ENCODE measurements at places on chromosomes 3 and 15. TPM values are rescaled to one million over a fixed set of nuclear protein-coding genes. Genes with fewer than 3 reads are reported as not detected.
A peak's percentile ranks its signal among the peaks of the same experiment; 100 is the strongest.

Gene CKMT1A
- total RNA-seq = 1.7 TPM

Gene SERINC4
- total RNA-seq = not detected

Gene APOD
- total RNA-seq = not detected

Gene WNT7A
- not detected for total RNA-seq

Gene PRKCD
- total RNA-seq = 4.9 TPM

Gene CSPG5
- 1.7 TPM for total RNA-seq

Gene UROC1
- total RNA-seq = not detected

Gene PATL2
- total RNA-seq = not detected

Gene RBMS3
- 0.65 TPM for total RNA-seq

Gene KCNAB1
- total RNA-seq = 0.15 TPM

DNA sequence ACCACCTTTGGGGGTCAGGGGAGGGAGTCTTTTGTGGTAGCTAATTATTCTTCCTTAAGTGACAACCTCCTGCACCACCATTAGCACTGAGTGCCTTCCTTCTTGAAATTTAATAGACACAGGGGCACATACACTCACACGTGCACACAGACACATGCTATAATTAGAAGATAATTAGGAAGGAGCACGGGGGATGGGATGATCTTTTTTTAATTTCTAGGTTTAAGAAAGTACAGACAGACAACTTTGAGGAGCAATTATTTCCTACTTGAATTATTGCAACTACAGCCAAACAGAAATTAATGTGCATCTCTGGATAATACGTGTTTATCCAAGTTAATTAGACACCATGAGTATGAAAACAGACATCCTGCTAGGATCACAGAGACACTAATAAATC lies 44.8 kb upstream of the GUCA1C start:
- no peak for DNase-seq

GRCh38 chr15:77650265-77650664 lies 17.6 kb upstream of the LINGO1 start:
- peak; percentile 85 for DNase-seq

DNA sequence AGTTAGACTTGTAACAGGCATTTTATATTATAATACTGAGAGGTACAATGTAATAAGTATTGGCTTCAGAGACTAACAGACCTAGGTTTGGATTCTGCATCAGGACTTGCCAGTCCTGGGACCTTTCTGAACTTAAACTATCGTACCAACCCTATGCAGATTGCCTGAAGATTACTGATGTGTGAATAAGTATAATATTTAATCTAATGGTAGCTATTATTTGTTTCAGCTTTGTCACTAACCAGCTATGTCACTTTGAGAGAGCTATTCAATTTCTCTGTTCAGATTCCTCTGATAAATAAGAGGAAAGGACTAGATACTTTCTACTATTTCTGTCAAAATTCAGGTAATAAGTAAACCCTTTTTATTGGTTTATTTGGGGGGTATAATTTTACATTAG lies 184.4 kb upstream of the NECTIN3 start:
- no peak for DNase-seq

- no peak for DNase-seq
Measured at GRCh38 chr15:101604124-101604874, 47.9 kb downstream of the TM2D3 start.

GRCh38 chr3:128009952-128010846 lies 42.0 kb upstream of the SEC61A1 start:
- DNase-seq = no peak

DNA sequence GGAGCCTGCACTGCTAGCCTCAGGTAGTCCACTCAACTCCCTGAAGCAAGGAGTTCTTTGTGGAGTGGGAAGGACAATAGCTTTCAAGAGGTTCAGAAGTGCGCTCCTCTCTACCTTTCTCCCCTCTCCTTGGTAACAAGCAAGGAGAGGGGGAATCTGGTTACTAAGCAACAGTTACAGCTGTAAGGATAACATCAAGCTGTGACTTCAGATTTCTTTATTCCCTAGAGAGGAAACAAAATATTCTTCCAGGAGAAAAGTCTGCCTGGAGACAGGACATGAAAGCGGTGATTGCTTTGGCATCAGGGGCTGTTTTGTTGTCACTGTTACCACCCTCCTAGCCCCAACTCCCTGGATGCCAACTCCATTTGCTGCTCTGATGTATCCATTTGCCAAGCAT lies 70.4 kb downstream of the TRANK1 start:
- no peak for DNase-seq

DNA sequence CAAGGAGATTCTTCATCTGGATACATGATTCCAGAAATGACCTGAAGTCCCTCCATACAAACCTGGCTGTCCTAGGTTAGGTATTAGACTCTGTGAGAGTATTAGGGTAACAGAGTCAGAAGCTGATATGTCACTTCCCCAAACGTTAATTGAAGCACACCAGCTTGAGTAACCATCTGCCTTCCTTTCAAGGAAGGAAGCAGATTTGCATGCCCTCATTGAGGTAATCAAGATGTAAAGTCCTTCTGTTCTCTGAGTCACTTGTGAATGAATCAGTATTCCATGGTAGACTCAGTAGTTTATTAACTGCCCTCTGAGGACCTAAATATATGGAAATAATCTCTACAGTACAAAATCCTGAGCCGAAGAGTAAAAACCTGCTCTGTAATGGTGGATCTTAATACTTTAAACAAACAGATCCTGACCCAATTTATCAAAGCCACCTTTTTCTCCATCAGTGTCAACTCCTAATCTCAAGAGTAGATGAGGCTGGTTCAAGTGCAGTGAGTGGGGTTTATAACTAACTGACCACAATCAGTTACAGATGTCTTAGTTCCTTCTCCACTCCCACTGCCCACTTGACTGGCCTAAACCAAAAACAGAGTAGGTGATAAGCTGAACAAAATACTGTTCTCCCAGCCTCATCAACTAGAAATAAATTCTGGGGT lies 246.2 kb upstream of the CHRM5 start:
- no peak for DNase-seq

- no peak for DNase-seq
Measured at GRCh38 chr3:16370872-16371740, 106.1 kb downstream of the OXNAD1 start.

- no peak for DNase-seq
Measured at GRCh38 chr3:65702202-65702601, 336.5 kb downstream of the MAGI1 start.

DNA sequence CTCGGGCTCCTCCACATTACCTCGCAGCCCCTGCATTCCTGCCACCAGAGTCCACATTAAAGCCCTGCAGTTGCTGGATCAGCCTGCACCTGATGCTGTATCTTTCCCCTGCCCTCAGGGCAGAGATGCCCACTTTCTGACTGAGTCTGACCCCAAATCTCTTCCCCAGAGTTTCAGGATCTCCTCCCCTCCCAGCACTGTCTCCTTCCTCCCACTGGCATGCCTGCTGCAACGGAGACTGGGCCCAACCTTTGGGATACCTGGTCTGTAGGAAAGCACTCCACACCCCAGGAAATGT lies 20.6 kb upstream of the GP9 start:
- DNase-seq = no peak

- peak; percentile 48 for DNase-seq
Measured at GRCh38 chr3:182704926-182705325, 88.4 kb upstream of the ATP11B start.

GRCh38 chr15:100099976-100100375 lies 241.8 kb downstream of the ADAMTS17 start:
- no peak for DNase-seq

DNA sequence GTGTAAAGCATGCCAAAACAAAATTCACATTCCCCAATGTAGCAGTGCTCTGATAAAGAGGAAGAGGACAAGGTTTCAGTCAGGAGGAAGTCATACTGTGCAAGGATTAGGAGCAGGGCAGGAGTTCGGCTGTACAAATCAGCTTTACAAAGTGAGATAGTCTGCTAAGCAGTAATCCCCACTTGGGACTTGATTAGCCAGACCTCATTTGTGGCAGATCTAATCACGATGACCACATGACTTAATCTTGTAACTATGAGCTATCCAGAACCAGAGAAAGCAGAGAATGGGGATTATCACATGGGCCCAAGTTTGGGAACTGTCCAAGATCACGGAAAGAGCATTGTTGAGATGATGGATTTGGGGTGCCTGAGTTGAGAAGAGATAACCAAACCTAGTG lies 7.8 kb downstream of the DCBLD2 start:
- peak; percentile 58 for DNase-seq

DNA sequence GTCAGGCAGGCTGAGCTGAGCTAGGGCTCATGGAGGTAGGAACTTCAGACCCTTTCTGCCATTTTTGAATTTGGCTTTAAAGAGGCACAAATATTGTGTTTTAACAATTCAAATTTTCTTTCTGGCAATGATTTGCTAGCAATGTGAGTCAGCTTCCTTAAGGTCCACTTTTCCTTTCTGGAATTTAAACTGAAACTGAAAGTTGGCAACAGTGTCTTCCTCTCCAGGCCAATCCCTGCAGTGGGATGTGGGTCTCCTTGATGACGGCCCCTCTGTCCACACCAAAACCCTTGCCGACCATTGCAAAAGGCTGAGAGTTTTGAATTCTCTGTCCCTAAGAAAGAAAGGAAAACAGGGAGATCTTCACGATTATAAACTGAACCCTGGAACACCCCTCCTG lies 27.1 kb downstream of the RPSA start:
- no peak for DNase-seq

DNA sequence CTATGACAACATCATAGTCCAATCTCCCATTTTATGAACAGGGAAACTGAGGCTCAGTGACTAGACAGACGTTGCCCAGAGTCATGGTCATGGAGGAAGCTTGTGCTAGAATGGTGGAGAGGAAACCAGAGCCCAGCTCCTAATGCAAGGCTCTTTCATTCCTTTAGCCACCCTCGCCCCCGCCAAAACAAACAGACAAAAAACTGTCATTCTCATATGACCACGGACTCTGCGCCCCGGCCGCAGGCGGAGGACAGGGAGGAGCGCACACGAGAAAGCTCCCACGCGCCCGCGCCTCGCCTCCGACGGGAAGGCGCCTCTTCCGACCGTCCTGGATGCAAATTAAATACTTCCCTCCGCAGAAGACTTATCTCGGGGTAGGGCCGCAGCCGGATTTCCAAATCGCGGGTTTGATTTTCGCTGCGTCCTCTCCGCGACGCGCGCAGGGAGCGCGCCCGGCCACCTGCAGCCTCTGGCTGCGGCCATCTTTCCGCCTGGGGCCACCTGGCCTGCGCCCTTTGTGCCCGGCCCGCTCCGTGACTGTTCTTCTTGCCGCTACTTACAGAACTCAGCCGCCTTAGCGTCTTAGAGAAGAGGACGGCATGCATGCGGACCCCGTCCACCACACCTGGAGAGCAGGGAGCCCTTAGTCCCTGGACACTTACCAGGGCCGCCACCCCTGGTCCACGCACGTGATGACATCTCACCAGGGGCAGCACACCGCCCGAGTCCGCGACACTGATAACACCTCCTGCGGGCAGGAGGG lies 670 bp upstream of the ATP13A3 start:
- DNase-seq = peak; percentile 28

DNA sequence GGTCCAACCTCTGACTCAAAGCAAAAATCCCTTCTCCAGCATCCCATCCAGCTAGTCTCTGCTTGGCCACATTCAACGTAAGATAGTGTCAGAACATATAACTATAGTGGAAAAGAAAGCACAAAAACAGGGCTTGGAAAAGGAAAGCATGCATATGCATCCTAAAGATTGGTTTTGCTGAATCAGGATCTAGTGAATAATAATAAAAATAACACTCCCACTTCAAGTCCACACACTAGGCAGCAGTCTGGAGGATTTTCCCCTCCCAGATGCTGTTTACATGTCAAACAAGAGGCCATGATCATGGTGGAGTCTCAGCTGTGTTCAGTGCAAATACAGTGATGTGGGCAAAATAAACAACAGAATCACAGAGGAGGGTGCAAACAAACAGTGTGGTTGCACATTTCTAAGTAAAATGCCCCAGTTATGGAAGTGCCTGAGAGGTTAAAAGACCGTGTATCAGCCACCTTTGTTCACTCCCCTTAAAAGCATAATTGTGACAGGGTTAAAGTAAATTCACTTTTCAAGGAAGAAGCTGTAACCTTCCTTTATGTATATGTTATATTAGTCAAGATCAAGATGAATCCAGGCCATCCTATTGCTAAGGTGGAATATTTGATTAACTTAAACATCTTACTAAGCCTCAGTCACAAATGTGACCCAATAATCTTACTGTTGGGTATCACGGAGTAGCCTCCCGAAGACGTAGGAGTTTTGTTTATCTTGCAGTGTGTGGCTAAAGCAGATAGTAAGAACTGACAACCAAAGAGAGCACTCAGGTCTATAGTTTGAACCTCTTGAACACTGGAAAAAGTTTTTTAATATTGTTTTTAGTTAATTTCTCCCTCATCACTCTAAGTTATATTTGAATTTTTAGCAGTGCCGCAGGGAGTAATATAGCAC lies 424.5 kb downstream of the SOX2 start:
- no peak for DNase-seq

DNA sequence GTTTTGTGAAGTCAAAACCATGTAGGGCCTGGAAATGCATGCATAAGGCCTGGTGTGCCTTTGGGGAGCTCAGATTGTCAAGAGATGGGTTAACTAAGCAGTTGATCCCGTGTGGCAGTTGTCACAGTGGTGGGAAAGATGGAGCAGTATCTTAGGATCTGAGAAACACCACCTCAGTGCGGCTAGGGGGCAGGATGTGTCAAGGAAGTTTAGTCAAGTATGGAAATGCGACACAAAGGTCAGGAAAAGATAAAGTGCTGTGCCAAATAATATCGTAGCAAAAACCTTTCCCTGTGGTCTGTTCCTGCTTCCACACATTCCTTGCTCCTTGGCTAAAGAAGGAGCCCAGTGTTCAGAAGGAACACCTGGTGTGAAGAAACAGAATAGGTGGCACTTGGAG lies 396.4 kb downstream of the EDEM1 start:
- DNase-seq = no peak

DNA sequence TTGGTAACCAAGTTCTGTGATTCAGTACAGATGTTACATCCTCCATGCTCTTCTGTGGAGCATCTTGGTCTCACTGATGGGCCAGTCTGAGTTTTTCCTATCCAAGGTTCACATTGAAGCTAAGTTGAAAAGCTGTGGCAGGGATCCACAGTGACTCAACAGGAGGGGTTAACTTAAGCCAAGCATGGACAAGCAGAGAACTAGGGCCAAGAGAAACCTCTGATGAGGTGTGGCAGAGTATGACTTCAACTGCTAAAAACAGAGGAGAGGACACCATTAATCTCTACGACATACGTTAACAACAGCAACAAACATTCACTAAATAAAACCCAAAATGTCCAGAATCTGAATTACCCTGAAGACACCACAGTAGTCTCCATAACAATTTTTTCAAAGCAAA lies 268.1 kb upstream of the UBE2E2 start:
- DNase-seq = no peak

- DNase-seq = no peak
Measured at GRCh38 chr15:74783808-74784175, 1.9 kb downstream of the CSK start.

GRCh38 chr15:86988033-86988432 lies 908.4 kb downstream of the AGBL1 start:
- DNase-seq = no peak

- no peak for DNase-seq
Measured at GRCh38 chr15:74337607-74338211, 29.7 kb downstream of the CYP11A1 start.

GRCh38 chr15:85828126-85828525 lies 33.4 kb upstream of the KLHL25 start:
- DNase-seq = no peak

GRCh38 chr15:100951965-100952364 lies 32.8 kb downstream of the LRRK1 start:
- DNase-seq = no peak

All from neural progenitor cell (in vitro differentiated cells).